Fibroblast of lung (primary cell): ENCODE measurements at places on chromosomes 2 and 18.

DNA sequence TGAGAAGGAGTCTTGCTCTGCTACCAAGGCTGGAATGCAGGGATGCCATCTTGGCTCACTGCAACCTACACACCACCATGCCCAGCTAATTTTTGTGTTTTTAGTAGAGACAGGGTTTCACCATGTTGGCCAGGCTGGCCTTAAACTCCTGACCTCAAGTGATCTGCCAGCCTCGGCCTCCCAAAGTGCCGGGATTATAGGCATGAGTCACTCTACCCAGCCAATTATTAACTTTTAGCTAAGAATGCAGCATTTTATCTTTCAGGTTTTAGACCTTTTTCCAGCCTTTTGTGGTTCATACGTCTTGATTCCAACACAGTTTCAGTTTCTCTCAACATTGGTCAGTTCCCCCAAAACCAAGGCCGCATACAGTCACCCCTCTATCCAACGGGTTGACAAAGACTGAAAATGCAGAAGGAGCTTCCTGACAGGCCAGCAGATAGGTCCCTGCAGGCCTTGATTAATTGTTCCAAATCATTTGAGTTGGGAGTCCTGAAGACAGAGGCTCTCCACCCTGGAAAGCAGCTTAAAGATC, 262.2 kb upstream of the KLHL29 start:
- no peak for DNase-seq

GRCh38 chr2:178859730-178860129, 52.5 kb upstream of the TTN start:
- no peak for DNase-seq

DNA sequence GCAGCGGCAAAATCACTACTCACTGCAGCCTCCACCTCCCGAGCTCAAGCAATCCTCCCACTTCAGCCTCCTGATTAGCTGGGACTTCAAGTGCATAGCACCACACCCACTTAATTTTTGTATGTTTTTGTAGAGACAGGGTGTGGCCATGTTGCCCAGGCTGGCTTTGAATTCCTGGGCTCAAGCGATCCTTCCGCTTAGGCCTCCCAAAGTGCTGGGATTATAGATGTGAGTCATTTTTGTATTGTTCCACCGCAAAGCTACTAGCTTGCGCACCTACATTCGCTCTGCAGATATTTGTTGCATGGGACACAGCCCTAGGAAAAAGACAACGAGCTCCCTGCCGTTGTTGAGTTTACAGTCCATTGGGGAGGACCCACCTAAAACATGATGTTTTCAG, 173.5 kb upstream of the AGAP1 start:
- no peak for DNase-seq

DNA sequence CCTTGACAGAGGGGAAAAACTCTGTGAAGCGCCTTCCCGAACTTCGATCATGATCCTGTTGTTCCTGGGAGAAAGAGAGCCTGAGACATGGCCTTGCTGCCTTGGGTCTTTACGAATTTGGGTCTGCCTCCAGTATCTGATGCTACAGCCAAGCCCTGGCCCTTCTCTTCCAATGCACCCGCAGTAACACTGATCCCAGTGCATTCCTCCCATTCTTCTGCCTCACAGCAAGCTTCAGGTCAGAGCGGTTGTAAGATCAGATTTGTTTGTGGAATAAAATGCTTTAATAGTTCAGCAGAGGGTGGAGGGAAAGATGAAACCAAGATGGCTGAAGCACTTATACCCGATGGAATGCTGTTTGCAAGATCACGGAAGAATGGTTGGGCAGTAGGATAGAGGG, 196.7 kb upstream of the SIX2 start:
- DNase-seq, result no peak

DNA sequence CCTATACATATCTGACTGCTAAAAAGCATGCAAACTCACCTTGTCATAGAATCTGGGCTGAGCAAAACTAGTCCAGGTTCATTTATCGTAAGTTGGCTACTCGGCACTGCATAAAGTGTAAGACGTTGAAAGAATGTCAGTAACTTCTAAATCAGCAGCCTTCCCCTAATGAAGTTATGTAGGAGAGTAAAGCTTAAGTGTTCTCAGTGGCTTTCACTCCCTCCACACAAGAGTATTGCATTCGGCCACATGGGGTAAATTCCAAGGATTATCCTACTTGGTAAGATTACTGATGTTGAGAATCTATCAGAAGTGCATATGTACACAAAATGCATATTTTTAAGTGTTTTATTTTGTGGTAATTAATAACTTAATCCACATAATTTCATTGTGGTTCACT, 130.1 kb downstream of the LCLAT1 start:
- DNase-seq, result no peak

- DNase-seq, result no peak
Observed at GRCh38 chr2:6995391-6996097, 78.3 kb downstream of the RNF144A start.

GRCh38 chr2:138020432-138020831, 56.2 kb downstream of the HNMT start:
- DNase-seq, result no peak

DNA sequence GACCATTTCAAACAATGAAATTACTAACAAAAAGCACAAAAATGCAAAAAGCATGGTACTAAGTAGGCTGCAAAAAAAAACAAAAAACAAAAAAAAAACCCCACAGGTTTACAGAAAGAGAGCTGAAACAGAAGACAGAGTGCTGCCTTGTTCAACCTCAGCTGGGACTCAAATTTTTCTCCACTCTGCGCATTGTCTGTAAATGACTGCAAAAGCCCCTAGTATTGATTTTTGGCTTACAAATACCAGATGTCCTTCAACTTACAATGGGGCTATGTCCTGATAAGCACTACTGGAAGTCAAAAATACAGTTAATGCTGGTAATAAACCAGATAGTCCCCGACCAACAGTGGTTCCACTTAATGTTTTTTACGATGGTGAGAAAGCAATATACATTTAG, 42.2 kb downstream of the UBE2E3 start:
- no peak for DNase-seq

- DNase-seq, result no peak
Observed at GRCh38 chr2:88575051-88575450, 52.2 kb downstream of the EIF2AK3 start.

DNA sequence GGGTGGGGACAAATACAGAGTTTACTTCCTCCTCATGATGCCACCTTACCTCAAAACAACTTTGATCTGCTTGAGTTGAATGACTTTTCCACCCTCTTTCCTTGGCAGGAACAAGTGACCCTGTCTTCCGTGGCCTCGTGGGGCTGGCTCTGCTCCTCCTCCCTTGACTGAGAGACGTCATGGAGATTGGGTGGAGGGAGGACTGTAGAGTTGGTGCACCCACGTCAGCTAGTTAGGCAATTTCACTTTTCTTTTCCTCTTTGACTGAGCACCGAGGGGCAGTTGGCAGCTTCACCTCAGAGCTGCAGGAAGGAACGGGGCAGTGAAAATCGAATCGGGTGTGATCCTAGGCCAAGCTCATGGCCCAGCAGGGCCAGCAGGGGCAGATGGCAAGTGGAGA, at the start of gene SP140:
TSS of gene SP140 (plus strand) at position 251 of the 400 bp plus-strand sequence. CDS start at position 360, 109 bp downstream.
- no peak for DNase-seq

DNA sequence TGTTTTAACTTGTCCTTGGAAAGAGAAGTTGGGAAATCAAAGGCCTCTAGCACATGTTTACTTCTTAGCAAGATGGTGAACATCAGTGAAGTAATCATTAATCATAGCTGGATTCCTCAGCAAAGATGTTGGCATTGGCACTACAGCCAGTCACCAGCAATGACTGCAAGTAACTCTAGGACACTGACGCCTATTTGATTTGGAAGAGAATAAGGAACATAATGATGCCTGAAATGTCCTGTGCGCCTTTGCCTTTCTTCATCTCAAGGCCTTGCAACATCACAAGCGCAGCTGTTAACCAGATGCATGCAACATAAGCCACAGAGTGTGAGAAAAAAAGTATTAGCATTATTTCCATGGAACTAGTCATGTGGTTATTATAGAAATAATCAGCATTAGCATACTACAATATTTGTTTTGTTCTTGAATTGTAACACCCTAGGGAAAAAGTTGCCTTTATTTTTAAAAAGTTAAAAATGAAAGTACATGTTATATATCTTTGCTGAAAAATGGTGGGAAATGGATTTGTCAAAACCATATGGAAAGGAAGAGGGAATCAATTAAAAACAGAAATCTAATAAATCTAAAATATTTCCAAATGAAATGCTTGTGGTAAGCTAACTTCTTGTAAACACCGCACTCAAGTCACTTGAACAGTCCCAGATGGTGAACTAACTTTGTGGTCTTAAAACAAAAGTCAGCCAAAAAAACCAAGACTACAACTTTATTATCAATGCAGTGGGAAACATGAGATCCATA, 55.6 kb downstream of the THADA start:
- peak; percentile 100 for DNase-seq

GRCh38 chr2:240986787-240987411, 11.5 kb upstream of the SNED1 start:
- DNase-seq, result peak; percentile 92

- peak; percentile 73 for DNase-seq
Observed at GRCh38 chr2:36433311-36434217, 78.0 kb downstream of the CRIM1 start.
